Non-pigmented ciliary epithelial cell (primary cell): ENCODE measurements at places on chromosomes 2 and 18.
A peak's percentile ranks its signal among the peaks of the same experiment; 100 is the strongest.

DNA sequence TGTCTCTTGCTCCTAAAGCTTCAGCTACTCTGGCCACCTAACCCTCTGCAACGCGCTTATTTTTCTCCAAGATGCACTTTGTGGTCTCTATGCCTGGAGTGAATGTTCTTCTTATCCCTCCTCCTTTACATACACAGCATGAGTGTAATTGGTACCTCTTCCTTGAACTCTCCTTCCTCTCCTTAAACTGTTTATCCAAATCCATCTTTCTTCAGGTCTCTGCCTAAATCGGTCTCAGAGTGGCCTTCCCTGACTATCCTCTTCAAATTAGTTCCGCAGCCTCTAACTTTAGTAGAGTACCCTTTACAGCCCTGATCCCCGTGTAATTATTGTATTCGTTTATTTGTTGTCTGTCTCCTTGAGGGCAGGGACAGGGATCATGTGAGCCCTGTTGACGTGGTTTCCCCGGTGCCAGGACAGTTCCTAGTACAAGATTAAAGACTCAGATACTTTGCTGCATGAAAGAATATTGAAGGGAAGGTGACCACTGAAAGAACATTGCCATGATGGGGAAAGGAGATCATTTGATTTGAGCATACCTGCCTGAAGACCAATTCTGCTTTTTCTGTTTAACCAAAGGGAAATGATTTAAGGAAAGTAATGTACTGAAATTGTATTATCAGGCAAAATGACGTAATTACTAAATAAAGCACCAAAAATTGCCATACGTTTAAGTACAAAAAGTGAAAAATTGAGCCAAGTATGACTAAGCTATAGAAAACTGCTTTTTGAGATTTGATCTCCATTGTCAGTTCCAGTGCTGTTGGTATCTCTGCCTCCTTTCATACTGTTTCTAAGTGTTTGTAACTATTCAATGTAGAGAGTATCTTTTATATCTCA is 1.2 kb downstream of the CNOT9 start:
- DNase-seq = peak; percentile 19

- no peak for DNase-seq
These were observed 49.5 kb downstream of the CHST9 start for GRCh38 chr18:27135504-27136207.

DNA sequence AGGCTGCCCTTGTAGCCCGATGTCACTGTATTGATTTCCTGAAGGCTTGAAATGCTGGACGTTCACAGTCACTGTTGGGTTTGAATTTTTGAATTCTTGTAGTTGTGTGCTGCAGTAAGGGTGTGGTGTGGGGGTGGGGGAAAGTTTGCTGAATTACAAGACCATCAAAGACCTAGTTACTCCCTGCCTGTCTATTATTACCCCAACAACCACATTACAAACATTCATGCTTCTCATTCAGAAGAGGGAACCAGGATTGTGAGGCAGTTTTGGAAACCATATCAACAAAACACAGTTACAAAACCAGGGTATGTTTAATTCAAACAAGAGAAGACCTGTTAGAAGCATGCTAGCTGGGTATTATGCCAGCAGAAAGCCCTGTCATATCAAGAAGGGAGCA is 85.8 kb downstream of the CLHC1 start:
- DNase-seq = no peak

DNA sequence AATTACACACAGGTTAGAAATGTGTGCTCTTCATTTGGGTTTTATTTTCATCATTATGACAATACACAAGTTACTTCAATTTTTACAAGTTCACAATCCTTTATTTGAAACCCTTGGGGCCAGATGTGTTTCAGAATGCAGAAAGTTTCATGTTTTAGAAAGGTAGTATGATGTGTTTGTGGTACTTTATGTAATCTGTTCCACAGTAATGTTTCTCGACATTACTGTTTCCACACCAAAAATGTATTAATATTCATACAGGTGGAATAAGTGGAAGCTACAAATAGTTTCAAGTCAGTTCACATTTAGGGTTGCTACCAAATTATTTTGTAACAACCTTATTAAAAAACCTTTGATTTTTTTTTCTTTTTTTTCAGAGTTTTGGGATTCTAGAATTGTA is 10.4 kb downstream of the UBE2E3 start:
- no peak for DNase-seq

- no peak for DNase-seq
These were observed 97.1 kb upstream of the ZNF521 start for GRCh38 chr18:25449046-25449445.

DNA sequence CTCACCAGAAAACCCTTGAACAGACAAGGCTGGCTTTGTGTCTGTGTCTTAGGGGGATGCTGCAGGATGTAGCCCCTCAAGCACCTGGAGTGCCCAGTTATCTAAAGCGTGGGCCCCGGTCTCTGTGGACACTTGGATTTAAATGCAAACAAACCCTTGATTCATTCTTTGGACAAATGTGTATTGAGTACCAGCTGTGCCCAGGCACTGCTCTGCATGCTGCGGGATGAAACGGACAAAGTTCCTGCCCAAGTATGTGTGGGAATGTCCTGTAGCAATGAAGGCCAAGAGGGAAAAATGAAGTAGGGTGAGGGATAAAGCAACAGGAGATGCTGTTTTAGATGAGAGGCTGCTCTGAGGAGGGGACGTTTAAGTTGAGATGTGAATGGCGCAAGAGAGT is 53.9 kb downstream of the BOLA3 start:
- DNase-seq = no peak

DNA sequence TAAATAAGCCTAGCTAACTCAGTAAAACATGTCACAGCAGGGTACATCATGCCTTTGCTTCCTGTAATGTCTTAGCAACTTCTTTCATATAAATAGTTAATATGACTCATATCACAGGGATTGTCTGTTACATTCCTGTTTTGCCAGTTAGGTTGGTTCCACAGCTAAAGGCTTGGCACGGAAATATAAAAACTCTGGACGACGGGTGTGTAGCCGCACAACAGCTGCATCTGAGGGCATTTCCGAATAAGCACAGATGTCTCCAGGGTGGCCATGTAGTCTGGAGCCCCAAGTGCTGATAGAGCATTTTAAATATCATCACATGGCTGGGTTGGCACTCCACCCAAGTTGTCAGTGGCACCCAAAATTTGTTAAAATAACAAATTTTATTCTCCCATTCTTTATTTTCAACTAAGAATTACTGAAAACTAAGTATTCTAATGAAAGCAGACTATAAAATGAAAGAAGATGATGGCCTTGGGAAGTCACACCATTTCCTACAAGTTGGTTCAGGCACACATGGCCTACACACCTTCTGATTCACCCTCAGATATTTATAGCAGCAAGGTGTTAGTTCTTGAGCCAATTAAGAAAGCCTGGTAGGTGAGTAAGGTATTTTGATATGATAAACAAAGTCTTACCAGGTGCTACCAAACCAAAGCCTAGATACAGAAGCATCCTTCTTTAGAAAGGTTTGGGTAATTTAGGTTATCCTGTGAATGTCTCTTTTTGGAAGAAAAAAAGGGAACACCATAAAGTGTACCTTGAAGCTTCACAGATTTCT is 61.8 kb upstream of the STK17B start:
- DNase-seq = no peak

- no peak for DNase-seq
These were observed 16.0 kb upstream of the SERPINB3 start for GRCh38 chr18:63677500-63678225.

DNA sequence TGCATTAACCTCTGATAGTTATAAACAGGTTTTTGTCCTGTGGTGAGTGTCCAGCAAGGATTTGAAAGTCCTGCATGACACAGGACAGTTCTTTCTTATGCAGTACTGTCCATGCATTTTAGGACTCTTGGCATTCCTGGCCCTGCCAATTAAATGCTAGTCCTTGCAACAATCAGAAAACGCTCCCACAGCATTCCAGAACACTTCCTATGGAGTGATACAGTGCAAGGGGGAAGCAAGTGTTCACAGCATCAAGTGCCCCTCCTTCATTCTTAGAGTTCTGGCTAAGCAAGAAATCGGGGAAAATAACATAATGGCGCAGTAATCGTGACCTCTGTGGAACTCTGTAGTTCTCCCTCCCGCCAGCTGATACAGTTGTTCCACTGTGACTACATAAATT is 62.9 kb downstream of the ARHGAP28 start:
- no peak for DNase-seq

DNA sequence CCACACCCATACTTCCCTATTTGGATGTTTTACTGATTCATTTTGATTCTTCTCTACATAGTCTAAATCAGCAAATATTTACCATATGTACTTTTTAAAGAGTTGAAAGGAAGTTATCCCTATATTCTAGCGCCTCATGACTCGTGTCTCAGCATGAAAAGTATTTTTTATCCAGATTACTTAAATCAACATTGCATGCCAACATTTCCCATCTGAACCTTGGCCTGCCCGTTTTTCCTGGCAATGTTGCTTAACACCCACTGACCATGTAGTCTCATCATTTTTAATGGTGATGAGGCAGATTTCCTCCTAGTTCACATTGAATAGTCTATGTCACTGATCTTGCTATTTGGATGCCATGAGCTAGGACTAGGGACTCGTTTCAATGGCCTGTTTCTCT is 13.2 kb upstream of the SCYGR5 start:
- DNase-seq = no peak

- DNase-seq = no peak
These were observed 126.8 kb downstream of the OSR1 start for GRCh38 chr2:19231625-19232024.

DNA sequence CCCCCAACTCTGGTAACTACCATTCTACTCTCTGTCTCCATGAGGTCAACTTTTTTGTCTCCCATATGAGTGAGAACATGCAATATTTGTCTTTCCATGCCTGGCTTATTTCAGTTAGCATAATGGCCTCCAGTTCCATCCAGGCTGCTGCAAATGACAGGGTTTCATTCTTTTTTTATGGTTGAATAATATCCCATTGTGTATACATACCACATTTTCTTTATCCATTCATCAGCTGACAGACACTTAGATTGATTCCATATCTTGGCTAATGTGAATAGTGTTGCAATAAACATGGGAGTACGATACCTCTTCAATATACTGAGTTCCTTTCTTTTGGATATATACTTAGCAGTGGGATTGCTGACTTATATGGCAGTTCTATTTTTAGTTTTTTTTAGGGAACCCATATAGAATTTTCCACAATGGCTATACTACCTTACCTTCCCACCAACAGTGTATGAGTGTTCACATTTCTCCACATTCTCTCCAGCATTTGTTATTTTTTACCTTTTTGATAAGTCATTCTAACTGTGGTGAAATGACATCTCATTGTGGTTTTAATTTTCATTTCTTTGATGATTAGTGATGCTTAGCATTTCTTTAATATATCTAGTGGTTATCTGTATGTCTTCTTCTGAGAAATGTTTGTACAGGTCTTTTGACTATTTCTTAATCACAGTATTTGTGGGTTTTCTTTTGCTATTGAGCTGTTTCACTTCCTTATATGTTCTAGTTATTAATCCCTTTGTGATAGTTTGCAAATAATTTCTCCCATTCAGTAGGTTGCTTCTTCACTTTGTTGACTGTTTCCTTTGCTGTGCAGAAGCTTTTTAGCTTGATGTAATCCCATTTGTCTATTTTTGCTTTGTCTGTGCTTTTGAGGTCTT is 112.2 kb downstream of the SRBD1 start:
- DNase-seq = no peak

DNA sequence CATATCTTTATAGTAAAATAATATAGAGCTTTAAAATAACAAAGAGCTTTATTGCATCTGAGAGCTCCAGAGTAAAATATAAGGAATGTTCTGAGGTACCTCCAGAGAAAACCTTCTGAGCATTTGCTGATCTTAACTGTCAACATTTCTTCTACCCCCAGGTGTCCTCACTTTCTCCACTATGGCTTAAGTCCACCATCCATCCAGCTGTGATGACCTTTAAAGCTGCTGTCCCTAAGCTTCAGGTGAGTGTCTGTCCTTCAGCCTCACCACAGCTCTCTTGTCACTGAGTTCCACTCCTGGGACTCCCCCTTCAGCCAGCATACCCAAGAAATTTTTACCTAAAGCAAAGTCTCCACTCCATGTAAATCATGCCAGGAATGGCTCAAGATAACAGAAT is 137.9 kb downstream of the MYO5B start:
- no peak for DNase-seq

DNA sequence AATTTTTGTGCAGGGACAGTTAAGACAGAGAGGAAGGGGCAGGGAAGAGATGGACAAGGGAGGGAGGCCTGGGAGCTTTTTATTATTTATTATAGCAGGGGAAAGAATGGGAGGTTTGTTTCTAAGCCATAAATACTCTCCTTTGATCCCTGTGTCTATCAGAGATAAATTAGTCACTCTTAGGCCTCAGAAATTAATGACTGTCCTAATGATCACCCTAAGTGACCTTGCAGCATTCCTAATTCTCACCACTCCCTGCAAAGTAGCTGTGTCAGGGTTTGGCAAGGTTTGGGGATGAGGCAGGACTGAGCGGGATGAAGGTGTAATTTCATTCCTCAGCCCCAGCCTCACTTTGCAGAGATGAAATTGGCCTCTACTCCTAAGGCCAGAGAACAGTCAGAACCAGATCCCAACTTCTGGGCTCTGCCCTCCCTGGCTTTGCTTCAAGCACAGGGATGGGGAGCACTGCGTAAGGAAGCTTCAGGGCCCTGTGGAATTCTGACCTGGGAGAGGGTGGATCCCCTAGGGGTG is 95.0 kb downstream of the TMEM17 start:
- no peak for DNase-seq

DNA sequence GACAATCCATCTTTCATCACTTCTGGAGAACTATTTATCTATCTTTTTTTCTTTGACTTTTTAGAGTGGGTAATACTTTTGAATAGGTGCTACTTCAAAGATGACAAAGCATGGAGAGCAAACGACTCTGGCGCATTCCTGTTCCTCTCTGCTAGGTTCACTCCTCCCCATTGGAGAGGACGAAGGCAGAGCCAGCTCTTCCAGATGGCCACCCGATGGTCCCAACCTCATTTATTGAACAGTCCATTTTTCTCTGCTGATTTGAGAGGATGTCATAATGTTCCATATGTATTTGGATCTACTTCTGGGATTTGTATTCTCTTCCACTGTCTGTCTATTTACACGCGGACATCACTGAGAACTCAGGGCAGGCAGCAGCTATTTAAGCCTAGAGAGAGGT is 284.3 kb upstream of the CXCR4 start:
- DNase-seq = no peak

GRCh38 chr2:238939074-238939473 is 91.2 kb downstream of the TWIST2 start:
- DNase-seq = no peak
